ENCODE measurements at places on chromosomes 6 and 20.
A peak's percentile ranks its signal among the peaks of the same experiment; 100 is the strongest.

DNA sequence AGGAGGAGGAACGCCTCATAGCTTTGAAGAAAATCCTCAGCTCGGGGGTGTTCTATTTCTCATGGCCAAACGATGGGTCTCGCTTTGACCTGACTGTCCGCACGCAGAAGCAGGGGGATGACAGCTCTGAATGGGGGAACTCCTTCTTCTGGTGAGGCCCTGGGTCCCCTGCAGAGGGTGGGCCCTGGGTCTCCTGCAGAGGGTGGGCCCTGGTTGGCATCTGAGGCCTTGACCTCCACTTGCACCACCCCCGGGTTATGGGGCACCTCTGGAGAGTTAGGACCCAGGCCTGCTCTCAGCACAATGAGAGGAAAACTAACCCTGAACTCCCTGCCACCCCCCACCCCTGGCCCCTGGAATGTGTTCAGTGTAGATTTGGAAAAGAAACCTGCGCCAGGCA is 47.2 kb downstream of the SYNJ2 start:
- no peak for DNase-seq

GRCh38 chr6:140225701-140226436 is 851.4 kb upstream of the CITED2 start:
- no peak for DNase-seq

DNA sequence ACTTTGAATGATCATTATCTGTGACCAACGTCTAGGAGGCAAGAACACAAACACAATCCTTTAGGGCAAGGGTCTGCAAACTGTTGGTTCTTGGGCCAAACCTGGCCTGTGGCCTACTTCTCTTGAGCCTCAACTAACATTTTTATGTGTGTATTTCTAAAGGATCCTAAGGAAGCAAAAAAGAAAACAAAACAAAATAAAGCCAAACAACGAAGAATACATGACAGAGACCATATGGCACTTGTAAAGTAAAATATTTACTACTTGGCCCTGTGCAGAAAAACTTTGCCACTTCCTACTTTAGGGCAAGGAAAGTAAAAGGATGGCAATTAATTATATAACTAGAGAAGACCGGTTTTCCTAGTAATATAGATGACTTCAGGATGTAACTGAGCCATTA is 1056.2 kb downstream of the EPHA7 start:
- DNase-seq, result no peak

GRCh38 chr20:29687438-29687837 is 1570.0 kb upstream of the DEFB115 start:
- DNase-seq, result no peak

GRCh38 chr6:57210060-57210459 is 12.0 kb downstream of the RAB23 start:
- no peak for DNase-seq

DNA sequence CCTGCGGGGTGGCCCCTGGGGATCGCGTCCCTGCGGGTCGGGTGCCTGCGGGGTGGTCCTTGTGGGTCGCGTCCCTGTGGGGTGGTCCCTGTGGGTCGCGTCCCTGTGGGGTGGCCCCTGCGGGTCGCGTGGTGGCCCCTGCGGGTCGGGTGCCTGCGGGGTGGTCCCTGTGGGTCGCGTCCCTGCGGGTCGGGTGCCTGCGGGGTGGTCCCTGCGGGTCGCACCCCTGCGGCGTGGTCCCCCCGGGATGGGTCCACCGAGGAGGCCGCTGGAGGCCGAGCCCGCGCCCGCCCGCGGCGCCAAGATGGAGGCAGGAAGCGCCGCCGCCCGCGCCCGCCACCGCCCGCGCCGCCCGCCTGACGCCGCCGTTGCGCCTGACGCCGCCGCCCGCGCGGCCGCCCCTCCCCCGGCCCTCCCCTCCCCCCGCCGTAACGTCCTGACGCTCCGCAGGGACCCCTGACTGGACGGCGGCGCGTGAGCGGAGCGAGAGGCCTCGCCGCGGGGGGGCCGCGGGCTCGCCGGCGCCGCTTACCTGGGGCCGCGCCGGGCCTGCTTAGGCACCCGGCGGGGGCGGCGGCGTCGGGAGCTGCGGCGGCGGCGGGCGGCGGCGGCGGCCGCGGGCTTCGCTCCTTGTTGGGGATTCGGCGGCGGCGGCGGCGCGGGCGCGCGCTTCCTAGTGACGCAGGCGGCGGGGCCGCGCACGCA is at the start of gene GMEB2:
TSS of gene GMEB2 (minus strand) at position 678 of the 705 bp plus-strand sequence. CDS start 7,704 bp downstream, outside the sequence.
- DNase-seq, result peak; percentile 61

GRCh38 chr6:135181333-135182070 is 394 bp downstream of the MYB start:
- peak; percentile 85 for DNase-seq

DNA sequence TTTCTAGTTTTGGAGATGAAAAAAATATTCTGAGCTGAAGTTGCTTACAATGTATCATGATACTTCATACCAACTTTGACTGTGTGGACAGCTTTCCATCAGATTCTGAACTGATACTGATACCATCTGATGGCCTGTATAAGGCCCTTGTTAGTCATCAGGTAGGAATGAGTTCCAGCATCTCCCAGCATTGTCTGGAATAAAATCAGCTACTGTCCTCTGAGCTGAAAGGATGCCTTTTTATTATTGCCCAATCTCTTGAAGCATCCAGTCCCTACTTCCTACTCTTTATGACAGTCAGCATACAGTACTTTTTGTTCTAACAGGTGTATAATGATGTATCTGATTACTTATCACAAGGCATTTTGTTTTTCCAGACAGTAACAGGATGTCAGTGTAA is 70.6 kb upstream of the EYA4 start:
- DNase-seq, result no peak

- no peak for DNase-seq
These were observed 239.2 kb upstream of the DEFB112 start for GRCh38 chr6:50288881-50289280.

DNA sequence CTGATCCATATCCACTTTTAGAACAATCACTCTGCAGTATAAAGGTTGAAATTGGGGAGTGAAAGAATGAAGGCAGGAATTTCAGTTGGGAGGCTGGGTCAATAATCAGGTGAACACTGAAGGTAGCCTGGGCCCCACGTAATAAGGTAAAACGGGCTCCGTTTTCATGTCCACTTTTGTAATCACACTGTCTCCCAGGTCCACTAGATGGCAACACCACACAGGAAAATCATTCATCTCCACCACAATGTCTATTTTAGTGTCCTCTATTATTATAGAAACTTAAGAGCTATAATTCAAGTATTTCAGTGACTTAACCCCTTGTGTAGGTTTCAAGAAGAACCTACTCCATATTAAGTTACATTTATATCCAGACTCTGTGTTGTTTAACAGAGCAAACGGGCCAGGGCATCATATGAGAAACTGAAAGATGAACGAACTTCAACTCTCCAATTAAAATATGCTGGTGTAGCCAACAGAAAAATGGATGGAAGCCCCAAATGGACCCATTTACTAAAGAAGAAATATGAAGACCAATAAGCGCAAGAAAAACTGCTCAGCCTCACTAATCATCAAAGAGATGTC is 45.9 kb upstream of the MC3R start:
- DNase-seq, result no peak

DNA sequence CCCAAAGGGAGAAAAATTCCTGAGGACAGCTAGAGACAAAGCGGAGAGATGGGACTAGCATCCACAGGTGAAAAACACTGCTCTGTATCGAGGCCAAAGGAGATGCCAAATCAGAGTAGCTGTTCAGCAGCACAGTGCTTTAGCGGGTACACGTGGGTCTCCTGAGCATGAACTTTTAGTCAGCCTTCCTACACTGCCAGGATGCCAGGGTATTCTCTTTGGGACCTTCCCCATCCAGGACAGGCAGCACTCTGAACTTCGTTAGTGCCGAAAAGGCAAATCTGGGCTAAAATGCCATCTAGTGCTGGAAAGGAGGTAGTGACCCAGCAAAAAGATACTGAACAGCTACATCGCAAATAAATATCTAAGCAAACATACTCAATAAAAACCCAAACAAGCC is 64.9 kb downstream of the C6orf58 start:
- DNase-seq, result no peak

GRCh38 chr6:32889533-32889932 is 35.5 kb downstream of the PSMB9 start:
- DNase-seq, result no peak

- no peak for DNase-seq
These were observed 647.8 kb downstream of the TBC1D32 start for GRCh38 chr6:120686492-120686891.

- DNase-seq, result no peak
These were observed 65.1 kb downstream of the HIVEP1 start for GRCh38 chr6:12077021-12077710.

- peak; percentile 87 for DNase-seq
These were observed 72.1 kb downstream of the FOXA2 start for GRCh38 chr20:22511943-22512910.

DNA sequence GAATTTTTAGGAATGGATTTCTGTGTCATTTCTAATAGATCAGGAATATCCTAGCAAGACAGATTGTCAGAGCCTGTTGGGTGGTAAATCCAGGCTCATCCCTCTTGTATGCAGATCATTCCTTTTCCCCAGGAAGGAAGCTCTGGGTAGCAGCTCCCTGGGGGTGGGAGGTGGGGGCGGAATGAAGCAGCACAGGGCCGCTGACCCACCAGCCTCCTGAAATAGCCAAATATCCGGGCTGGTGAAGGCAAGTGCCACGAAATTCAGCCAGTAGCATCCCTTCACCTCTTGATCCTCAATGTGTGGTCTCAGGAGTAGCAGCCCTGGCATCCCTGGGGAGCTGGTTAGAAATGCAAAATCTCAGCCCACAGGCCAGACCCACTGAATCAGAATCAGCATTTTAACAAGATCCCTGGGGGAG is 256.9 kb downstream of the LRFN2 start:
- no peak for DNase-seq

DNA sequence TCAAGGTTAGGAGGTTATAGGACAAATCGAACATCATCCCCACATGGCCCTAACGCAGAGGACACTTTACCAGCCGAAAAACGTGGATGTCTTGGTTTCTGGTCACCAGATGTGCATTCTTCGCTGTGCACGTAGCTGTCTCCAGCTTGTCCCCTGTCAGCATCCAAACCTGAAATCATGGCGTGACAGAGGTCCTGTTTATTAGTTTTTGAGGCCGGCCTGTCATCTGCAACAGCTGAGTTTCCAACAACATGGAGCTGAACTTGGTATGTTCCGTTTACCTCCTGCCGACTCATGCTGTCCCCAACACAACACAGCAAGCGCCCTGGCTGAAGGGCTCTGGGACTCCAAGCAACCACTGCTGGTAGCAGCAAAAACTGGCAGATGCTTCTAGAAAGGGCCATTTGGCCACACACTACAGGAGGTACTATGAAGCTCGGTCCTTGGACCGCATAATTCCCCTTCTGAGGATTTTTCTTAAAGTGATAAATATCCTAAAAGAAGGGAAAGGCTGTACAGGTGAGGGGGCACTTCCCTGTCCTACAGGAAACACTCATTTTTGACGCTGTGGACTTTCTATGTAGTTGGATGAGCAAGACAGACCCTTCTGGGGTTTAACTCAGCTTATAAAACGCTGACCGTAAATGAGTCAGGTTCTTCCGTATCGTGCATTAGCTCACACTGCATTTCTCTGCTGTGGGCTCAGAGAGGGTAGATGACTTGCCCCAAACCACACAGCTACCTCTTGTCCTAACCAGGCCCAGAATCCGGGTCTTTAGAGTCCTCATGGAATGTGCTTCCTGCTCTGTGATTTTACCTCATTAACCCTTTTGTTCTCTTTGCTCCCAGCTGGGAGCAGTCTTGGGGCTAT is 79.7 kb upstream of the NFATC2 start:
- DNase-seq, result no peak

- no peak for DNase-seq
These were observed 742.0 kb upstream of the POU3F2 start for GRCh38 chr6:98092331-98092730.

GRCh38 chr6:26240157-26241032 is 124.6 kb upstream of the BTN3A2 start:
- DNase-seq, result peak; percentile 79

DNA sequence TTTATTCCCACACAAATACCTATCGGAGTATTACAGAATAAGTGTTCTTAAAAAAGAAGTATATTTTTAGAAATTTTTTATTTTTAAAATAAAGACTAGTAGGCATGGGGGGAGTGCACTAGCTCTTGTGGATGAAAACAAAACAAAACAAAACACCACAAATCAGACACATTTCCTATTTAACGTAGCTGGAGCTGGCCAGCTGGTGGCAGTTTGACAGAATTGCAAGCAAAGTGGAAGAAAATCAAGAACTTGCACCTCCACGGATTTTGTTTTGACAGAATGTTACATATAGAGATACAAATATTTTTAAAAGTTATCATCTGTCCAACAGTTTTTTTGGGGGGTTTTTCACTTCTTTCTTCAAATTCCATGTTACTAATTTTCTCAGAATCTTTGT is 63.6 kb upstream of the SNRPB2 start:
- no peak for DNase-seq

GRCh38 chr20:20399531-20400500 is 31.9 kb downstream of the INSM1 start:
- no peak for DNase-seq

DNA sequence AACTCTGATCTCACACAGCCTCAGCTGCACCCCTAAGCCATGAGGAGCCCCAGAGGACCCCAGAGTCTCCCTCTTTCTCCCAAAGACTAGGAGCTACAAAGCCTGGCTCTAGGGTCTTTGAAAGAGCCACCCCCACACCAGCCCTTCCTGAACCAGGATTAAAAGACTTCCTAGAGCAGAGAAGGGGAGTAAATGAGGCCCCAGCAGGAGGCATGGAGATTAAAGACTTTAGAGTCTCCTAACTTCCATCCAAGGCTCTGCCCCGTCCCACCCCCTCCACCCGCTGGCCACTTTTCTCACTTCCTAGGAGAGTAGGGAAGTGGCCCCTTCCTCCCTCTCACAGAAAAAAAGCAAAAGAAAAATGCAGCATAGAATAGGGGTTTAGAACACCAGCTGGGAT is 1.7 kb downstream of the PREX1 start:
- no peak for DNase-seq

DNA sequence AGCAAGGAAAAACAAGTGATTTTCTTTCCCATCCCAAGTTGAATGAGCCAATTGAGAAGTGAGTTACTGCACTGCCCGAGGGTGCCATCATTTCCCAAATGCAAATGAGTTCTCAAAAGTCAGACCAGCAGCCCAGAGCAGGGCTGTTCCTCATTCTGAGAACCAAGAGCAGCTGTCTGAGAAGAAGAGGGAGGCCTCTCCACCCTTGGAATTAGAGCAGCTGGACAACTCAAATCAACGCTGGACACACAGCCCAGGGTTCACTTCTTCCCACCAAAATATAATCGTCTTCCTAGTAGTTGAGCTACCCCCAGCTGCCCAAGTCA is 4.6 kb upstream of the PREX1 start:
- no peak for DNase-seq

- DNase-seq, result no peak
These were observed 118.6 kb upstream of the ADGRF1 start for GRCh38 chr6:47160702-47161101.
